ENCODE measurements at places on chromosomes 5 and 9. TPM values are rescaled to one million over a fixed set of nuclear protein-coding genes. Genes with fewer than 3 reads are reported as not detected.

DNA sequence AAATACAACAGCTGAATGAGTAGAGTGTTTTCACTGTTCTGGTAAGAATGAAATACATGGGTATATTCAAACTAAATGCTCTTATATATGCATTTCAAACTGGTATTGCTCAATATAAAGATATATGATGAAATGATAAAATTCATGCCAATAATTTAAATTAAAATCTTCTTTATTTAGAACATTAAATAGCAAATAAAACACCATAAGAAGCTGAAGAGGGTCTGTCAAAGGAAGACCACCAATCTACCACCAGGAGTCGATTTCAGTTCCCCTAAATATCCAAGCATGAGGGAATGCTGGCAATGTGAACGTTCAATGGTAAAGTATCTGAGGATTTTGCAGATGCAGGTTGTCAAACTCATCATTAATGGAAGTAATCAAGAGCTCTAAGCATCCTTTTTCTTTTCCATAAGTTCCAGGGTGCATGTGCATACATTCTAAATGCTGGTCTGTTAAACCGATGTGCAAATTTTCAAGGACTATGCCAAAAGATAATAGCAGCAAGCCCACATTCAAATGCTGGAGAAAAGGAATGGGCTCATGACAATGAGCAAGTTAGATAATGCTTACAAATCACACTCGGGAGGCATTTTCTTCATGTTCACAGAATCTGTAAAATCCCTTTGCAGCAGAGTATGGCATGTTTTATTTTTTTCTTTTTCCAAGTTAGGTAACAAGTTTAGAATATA lies 118.8 kb upstream of the MTAP start:
- DNase-seq: no peak

The SPATA31D4 gene
- total RNA-seq: not detected

GRCh38 chr5:76679231-76679630 lies 36.7 kb upstream of the F2R start:
- no peak for DNase-seq

DNA sequence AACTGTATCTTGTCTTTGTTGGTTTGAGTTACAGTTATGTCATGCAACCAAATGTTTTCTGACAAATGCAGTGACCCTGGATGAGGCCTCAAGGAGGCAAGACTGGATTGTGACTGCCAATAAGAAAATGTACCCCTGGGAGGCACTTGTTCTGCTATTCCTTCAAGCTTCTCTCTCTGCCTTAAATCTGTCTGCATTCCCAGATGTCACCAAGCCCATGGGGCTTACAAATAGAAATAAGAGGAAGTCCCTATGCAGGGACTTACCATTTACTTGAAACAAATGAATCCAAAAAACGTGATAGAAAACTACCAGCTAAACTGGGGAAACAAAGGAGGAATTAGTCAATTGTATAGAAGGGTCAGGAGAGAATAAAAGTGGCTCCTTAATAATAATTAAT lies 8.2 kb upstream of the PARP8 start:
- DNase-seq: no peak

The SLC6A19 gene
- total RNA-seq: not detected

- no peak for DNase-seq
Observed at GRCh38 chr9:85158512-85158911, 489.0 kb downstream of the NTRK2 start.

The CCL21 gene
- not detected for total RNA-seq

- no peak for DNase-seq
Observed at GRCh38 chr5:172144291-172144815, 43.7 kb downstream of the STK10 start.

Data from T-helper 17 cell (primary cell).